Substantia nigra (tissue), 51 donors: ENCODE measurements at places on chromosomes 1 and 21.

GRCh38 chr1:77253211-77253610 lies 28.6 kb upstream of the AK5 start:
- DNase-seq = no peak

DNA sequence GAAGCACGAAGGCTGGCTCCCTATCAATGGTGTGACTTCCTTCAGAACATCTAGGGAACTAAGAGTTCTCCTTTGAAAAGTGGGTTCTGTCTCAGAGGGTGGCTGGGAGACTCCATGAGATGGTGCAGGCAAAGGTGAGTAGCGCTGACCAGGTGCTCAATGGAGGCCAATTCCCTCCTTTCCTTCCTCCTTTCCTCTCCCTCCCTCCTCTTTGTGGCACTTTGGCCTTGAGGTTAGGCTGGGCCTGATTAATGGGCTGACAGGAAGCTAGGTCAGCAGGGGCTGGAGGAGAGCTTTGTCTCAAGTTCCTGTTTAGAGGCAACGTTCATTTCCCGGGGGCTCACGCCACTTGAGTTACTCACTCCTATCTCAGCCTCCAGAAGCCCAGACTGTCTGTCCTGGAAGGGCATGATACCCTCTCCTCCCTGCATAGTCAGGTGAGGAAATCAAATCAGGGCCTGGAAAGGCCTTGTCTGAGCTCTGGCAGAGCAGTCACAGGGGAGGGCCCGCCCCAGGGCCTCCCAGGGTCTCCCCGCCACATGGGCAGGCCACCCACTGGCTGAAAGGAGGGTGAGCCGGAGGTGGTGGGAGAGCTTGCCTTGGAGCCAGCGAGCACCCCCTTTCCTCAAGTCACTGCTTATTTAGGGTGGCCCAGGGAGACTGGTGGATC lies 58.4 kb upstream of the SSBP3 start:
- DNase-seq = no peak

DNA sequence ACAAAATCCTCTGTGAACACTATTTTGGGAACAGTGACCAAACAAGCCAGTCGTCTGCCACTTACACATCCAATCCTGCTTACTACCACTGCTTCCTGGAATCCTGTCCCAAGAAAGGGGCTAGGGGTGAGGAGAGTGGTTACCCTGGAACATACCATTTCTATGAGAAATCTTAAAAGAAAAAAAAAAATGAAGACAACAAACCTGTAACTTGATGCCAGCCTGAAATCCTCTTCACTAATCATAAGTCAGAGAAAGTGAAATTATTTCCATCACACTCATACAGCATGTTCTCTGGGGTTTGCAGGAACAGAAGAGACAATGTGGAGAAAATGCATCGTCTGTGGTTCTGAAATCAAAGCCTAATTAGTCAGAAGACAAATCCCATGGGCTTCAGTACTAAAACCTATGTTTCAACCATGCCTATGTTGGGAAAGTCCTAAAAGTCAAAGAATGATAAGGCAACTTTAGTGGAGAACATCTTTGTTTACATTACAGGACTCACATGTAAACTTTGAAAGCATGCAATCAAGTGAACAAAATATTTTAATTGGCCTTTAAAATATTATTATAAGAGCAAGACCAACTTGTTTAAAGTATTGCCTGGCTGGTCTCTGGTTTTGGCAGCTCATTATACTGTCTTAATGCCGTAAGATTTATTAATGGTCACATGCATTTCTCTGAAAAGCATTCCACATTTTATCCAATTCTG lies 220.7 kb downstream of the LTN1 start:
- DNase-seq = no peak

GRCh38 chr1:181475580-181475979 lies 7.7 kb upstream of the CACNA1E start:
- DNase-seq = no peak

DNA sequence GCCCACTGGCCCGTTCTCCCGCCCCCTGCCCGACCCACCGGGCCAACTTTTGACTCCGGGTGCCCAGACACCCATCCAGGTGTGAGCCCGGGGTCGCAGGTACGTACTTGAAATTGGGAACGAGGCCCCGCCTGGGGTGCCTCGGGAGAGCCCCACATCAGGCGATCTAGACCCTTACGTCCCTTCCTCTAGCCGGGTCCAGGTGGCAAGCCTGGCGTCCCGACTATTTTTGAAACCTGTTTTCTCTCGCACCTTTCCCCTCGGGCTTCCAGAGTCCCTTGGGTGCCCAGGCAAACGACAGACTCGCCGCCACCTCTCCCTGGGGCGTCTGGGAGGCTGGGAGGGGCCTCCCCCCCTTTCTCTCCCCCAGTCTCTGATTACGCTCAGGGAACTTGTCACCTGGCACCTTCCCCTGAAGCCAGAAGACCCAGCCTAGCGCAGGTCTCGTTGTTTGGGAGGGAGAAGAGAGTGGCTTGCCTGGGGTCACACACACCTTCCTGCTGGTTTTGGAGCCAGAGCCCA lies 898 bp downstream of the LDLRAP1 start:
- DNase-seq = no peak

DNA sequence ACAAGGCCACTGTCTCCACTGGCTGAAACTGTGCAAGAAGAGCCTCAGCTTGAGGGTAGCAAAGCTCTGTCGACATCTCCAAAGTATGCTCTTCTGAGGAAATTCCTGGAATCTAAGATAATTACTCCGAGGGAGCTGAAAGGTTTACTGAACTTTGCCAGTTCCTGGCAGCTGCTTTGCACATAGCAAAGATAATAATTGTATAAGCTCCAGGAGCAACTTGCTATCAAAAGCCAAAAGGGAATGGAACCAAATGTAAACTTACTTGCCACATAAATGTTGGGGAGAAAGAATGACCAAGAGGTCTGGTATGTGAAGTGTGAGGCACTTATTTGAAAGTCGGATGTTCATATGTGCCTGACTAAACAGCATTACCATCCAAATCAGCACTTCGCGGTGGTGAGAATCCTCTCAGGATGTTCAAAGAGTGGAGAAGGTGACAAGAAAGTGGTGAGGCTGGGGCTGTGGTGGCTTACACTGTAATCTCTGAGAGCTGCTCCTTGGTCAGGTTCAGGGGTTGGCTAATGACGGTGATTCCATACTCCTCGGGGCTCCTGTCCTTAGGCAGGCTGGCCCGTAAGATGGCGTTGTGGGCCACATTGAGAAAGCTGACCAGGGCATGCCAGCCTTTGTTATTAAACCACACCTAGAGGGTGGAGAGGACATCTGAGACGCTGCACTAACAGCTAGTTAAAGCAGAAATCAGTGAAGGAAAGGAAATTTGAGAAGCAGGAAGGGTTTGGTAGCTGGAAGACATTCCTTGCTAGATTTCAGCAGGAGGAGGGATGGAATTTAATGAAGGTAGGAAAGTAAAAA lies 100.0 kb downstream of the ABCA4 start:
- no peak for DNase-seq

DNA sequence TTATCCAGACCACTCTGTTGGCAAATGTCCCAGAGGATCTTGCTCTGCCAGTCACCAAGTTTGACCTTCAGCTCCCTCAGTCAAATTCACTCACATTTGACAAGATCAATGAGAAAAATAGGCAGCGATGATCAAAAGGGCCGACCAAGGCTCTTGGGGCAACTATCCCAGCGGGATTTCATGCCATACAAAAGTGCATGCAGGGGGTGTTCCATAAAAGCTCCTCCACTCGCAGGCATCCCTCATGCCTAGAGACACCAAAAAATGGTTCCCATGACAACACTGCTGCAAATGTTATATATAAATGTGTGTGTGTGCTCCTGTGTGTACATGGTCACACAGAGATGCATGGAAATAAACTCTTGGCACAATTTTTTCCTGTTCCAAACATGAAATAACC lies 16.2 kb upstream of the EIF4G3 start:
- DNase-seq = no peak

DNA sequence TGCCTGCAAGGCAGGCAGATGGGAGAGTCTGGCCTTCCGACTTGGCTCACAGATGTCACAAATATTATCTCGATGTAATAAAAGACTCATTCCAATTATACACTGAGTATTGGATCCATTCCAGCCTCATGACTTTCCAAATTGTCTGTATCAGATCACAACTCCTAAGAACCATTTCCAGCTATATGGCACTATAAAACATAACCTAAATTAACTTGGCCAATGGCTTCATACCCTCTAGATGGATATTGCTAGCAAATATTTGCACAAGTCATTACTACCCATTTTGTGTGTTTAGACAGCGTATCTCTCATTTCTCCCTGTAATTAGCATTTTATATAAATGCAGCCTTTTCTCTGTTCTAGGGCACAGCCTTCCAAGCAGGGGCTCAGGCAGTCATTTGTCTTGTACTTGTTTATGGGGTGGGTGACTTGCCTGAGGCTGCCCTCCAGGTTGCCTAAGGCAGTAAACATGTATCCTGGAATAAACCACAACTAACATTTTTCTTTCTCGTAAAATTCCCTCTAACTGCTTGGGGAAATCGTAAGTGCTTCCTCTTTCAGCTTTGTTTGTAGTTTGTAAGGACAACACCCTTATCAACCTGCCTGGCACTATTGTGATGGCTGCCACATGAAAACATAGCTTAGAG lies 70.6 kb upstream of the KCNJ6 start:
- no peak for DNase-seq
